Activated CD4-positive, alpha-beta T cell treated with anti-CD3 and anti-CD28 coated beads for 24 hours (primary cell): ENCODE measurements at places on chromosomes 11 and 22.

GRCh38 chr22:24066260-24066659 lies 55.2 kb downstream of the CABIN1 start:
- no peak for DNase-seq

DNA sequence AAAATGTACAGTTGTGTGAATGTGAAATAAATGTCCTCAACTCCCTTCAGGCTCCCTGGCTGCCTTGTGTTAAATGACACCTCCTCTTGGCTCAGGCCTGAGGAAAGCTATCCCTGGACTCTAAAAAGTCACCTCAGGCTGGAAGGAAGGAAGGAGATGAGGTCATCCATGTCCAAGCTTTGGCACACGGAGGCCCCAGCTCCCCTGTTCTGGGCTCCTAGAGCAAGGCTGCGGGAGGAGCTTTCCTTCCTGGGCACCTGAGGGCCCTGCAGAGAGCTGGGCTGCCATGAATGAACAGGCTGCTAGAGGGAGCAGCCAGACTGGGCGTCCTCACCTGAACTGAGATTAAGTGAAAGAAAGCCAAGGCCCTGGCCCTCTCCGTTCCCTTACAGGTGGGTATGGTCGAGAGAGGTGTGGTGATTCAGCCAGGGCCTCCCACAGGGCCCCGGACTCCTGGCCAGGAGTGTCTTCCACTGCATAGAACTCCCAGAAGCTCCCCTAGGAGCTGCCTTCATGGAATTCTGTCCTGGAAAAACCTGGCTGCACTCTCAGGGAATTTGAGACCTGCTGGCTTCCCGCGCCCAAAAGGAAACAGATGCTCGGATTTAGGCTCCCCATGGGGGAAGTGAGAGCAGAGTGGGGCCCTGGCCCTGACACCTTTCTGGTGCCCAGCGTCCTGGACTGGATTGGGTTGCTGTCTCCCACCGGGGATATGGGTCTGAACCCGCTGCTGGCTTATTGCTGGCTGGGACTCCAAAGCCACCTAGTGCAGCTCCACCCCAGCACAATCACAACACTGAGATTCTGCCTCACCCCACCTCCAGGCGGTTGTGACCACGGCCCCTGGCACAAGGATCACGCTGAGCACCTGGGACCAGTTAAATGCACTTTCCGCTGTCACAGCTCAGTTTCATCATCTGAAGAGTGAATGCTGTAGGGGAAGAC lies 22.2 kb downstream of the MYBPC3 start:
- DNase-seq = no peak

DNA sequence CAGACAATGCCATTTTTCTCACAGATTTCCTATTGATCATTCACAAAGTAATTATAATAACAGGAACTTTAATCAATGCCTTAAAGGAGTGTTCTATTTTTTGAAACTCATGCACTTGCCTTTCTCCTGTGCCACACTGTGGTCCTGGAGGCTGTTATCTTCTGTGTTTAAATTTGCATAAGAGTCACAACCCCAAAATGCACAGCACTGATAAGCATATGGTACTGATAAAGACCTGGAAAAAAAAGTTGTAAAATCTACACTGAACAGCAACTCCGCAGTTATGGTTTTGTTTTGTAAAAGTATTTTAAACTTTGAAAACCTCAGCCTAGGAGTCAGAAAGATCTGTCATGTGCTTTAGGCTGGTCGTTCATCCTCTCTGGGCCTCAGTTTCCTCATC lies 9.1 kb upstream of the CCDC34 start:
- DNase-seq = no peak

DNA sequence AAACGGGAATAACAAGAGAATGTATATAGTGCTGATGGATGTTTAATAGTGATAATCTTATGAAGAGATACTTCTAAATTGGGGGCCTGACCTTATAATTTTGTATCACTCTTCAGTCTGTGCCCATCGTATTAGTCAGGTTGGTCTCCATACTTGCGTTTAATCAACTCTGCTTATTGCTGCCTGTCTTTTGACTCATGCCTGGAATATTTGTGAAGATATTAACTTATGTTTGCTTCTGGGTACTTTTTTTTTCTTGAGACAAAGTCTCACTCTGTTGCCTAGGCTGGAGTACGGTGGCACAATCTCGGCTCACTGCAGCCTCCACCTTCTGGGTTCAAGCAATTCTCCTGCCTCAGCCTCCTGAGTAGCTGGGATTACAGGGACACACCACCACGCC lies 24.0 kb downstream of the TMEM135 start:
- DNase-seq = no peak
